ENCODE measurements at places on chromosomes 13 and 19. TPM values are rescaled to one million over a fixed set of nuclear protein-coding genes. Genes with fewer than 3 reads are reported as not detected.
A peak's percentile ranks its signal among the peaks of the same experiment; 100 is the strongest.

PNMA8B gene
- total RNA-seq: 2.1 TPM

KLK12 gene
- total RNA-seq: 0.44 TPM

SIGLECL1 gene
- total RNA-seq: not detected

SF3A2 gene
- 156 TPM for total RNA-seq

GRCh38 chr13:71320452-71320851 lies 546.6 kb downstream of the DACH1 start:
- no peak overlapping the region for H3K27ac ChIP-seq
- no peak for DNase-seq
- H3K4me3 ChIP-seq: no peak overlapping the region
- no peaks in the 10 kb centered on the region for H3K27me3 ChIP-seq
- H3K36me3 ChIP-seq: no peaks in the 10 kb centered on the region

DNA sequence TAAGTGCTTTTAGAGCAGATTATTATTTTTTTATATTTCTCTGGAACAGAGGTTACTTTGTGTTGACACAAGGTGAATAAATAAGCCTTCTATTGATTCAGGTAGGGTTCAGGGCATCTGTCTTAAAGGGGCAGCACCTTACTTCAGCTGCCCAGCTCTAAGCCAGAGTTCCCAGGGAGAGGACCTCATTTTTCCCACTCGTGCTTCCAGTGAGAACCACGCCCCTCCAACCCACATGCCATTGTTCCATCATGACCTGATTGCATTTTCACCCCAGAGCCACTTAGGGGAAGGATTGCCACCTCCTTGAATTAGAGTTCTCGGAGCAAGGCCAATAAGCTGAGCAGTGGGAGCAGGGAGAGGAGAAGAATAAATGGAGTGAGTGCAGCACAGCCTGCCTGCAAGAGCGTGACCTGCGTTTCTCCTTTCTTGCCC lies 104.3 kb upstream of the FRY start:
- peak overlapping the region; percentile 85 for H3K27ac ChIP-seq
- H3K27me3 ChIP-seq: no peaks in the 10 kb centered on the region
- H3K36me3 ChIP-seq: no peaks in the 10 kb centered on the region
- no peak for DNase-seq
- H3K4me3 ChIP-seq: peak overlapping the region; percentile 37

DNA sequence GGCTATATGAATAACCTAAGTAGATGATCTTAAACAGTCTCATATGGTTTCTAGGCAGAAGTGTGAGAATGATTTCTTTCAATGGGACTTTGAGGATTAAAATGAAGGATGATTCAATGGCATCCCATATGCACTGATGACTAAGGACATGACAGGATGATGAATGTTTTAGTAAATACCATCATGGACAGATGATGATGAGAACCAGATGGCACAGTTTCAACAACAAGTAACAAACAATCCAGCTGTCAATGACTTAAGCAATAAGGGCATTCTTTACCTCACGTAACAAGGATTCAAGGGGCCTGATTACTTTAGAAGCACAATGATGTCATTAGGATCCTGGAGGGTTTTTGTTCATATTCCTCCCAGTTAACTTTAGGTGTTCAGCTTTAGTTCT lies 2678.4 kb downstream of the PCDH9 start:
- H3K27me3 ChIP-seq: no peaks in the 10 kb centered on the region
- H3K4me3 ChIP-seq: no peak overlapping the region
- no peak for DNase-seq
- no peaks in the 10 kb centered on the region for H3K36me3 ChIP-seq

- peaks cover 6% of the 10 kb centered on the region for H3K36me3 ChIP-seq
- H3K27ac ChIP-seq: peak overlapping the region; percentile 7
- H3K4me1 ChIP-seq: peaks cover 26% of the 10 kb centered on the region
- DNase-seq: no peak
- no peak overlapping the region for H3K4me3 ChIP-seq
Observed at GRCh38 chr19:6099599-6099998, 10.7 kb downstream of the RFX2 start.

DNA sequence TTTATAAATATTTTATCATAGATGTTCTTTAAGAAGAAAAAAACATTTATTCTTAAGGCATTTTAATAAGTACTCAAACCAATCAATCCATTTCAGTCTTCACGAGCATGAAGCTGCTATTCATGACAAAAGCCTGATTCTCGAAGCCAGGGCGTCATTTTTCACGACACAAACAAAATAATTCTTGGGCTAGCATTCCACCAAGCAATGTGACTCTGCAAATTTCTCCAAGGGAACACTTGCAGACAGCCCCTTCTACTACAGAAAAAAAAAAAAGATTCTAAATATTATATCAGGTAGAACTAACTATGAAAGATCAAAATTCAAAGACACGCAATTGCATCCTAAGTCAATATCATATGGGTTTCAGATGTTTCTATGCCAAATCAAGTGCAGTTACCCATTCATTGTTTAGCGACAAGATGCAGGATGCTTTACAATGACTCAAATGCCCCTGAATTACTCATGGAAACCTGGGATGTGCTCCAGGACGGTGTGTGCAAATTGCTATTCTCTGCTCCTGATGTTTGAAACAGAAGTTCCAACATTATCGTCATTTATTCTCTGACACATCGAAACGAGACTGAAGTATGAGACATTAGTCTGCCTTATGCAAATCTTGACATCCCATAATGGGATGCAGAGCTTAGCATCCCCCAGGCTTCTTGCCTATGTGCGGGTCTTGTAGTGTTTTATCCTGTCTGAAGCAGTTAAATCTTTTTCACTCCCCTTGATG lies 517.7 kb downstream of the MYO16 start:
- no peak overlapping the region for H3K27ac ChIP-seq
- peaks cover 6% of the 10 kb centered on the region for H3K27me3 ChIP-seq
- H3K4me1 ChIP-seq: peaks cover 3% of the 10 kb centered on the region

DNA sequence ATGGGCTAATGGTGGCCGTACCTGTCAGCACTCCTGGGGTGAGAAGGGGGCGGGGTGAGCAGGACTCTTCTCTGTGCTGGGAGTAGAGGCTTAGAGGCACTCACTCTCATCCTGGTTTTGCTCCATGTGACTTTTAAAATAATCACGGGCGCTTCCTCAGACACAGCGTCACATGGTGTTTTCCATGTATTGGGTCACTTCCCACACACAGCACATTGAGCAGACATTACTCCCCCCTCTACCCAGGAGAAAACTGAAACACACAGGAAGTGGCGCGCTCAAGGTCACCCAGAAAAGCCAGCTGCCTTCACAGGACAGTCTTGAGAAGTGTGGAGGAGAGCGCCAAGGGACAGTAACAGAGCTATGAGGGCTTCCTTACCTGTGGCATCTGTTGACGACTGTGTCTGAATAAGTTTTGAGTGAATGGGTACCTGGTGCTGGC lies 23.2 kb downstream of the SPATA13 start:
- H3K36me3 ChIP-seq: peaks cover 14% of the 10 kb centered on the region
- H3K4me3 ChIP-seq: no peak overlapping the region
- H3K4me1 ChIP-seq: peaks cover 43% of the 10 kb centered on the region
